ENCODE measurements at places on chromosomes 4 and X. TPM values are rescaled to one million over a fixed set of nuclear protein-coding genes. Genes with fewer than 3 reads are reported as not detected.

Gene SLC7A11
- total RNA-seq = 9.1 TPM

Gene SPOCK3
- not detected for total RNA-seq

Gene PCDH11X
- total RNA-seq = 0.07 TPM

Gene STPG2
- not detected for total RNA-seq

Gene GPR50
- total RNA-seq = not detected

Gene DDX60
- 12.3 TPM for total RNA-seq

Gene COL4A6
- total RNA-seq = not detected

Gene NAP1L3
- 0.64 TPM for total RNA-seq

Gene RTL9
- total RNA-seq = not detected

Gene GPR173
- total RNA-seq = not detected

Gene ASMT
- 1.7 TPM for total RNA-seq

Gene SMIM31
- total RNA-seq = not detected

Gene COPS4
- total RNA-seq = 35.6 TPM

Gene UGT2B10
- total RNA-seq = not detected

Measured in natural killer cell treated with Interleukin-12 subunit alpha and Interleukin-12 subunit beta and Interleukin-15 and Interleukin-18, amount 100 ng/mL, for 72 hours (primary cell).